ENCODE measurements at places on chromosomes 4 and X.

DNA sequence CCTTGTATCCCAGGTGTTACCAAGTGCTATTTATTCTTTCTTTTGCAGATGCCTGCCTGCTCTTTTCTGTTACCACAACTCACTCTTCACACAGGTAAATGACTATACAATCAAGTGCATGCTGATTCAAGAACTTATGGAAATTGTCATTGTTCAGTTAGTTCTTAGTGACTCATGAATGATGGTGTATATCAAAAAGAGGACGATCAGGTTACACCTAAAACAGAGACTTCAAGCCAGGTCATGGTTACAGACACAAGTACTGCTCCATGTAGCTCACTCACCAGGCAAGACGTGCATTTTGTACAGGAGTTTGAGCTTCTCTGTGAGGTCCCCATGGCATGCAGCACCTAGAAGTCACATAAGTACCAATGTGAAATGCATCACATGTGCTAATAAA is 59.3 kb upstream of the UCP1 start:
- DNase-seq: no peak

DNA sequence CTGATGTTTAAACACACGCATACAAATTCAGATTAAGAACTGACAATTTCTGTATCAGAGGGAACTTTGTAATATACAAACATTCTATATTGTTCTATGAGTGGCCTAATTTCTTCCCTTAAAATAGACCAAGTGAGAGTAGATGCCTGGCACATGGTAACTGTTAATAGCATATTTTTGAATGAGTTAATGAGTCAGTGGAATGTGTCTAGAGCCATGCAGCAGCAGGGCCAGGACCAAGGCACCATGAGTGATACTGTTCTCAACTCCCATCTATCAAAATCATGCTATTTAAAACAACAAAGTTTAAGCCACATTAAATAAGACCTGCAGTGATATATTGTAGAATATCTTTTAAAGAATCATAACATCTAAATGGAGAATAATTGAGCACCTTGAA is 98.3 kb downstream of the ARHGAP24 start:
- no peak for DNase-seq

DNA sequence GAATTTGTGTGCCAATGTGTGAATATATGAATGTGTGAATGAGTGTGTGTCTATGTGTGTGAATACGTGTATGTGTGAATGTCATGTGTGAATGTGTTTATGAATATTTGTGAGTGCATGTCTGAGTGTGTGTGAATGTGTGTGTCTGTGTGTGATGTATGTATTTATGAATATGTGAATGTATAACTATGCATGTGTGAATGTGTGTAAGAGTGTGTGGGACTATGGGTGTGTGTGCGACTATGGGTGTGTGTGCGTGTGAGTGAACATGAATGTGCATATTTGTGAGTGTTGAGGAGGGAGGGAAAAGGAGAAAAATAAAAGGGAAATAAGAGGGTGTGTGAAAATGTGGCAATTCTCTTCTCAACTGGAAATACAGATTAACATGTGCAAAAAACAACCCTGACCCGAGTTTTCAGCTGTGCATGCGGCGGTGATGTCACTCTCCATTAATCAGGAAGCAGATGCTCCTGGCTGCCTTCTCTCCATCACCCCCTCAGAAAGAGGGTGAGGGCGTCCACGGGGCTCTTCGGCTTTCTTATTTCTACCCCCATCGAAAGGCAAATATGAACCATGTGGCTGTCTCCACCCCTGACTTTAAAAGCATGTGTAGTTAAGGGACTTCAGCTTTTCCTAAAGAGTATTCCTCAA is 219.8 kb downstream of the MAML3 start:
- DNase-seq: no peak

DNA sequence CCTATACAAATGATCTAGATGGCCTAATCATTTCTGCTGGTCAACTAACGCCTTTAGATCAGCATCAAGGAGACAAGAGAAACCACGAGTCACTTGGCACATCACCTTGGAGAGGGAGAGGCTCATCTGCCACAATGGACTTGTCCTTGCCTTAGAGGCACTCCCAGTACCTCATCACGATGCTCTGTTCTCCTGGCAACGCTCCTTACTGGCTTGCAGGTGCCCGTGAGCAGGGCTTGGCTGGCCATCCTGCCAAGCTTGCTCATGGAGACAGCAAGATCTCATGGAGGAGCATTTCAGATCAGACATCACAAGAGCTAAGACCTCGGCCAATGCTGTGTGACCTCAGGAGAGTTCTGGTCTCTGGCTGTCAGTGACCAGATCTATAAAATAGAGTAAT is 2.7 kb upstream of the SMIM20 start:
- no peak for DNase-seq

DNA sequence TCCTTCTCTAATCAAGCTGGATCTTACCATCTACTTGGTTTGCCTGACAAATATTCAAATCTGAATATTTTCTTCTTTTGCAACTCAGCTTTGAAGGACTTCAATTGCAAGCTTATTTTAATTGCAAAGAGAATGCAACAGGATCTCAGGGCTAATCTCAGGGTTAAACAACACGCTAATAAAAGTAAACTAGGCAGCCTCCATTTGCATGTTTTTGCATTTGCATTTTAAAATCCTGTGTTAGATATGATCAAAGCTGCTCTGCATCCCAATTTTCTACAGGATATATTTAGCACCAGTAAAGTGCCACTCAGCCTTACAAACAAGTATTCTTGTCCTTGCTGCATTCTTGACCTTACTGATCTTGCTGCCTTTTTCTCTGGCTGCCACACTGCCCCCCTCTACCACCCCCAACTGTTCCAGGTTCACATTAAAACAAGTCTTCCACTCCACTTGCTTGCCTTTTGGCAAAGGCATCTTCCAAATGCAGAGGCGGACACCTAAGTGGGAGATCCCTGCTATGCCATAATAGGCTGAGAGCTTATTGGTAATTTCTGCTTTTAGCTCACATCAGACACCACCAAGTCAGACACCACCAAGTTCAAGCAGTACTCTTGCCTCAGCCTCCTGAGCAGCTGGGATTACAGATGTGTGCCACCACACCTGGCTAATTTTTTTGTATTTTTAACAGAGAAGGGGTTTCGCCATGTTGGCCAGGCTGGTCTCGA is 48.1 kb downstream of the GPRIN3 start:
- DNase-seq: no peak

DNA sequence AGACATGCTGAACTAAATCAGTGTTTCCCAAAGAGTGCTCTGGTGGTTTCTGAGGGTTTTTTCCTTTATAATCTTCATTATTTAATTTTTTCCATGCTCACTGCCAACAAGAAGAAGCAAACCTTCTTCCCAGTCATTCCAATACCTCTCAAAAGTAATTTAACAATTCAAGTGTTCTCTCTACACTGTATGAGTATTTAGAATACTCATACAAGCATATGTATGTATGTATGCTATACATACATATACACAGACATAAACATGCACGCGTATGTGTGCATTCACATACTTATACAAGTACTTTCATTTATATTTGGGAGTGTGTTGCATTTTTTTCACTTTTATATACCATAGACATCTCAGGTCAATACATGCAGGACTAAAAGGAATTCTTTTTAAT is 54.3 kb upstream of the TXK start:
- no peak for DNase-seq

GRCh38 chr4:140808256-140808655 is 52.1 kb upstream of the TBC1D9 start:
- no peak for DNase-seq

- no peak for DNase-seq
Observed at GRCh38 chr4:8081171-8081570, 77.4 kb downstream of the ABLIM2 start.

DNA sequence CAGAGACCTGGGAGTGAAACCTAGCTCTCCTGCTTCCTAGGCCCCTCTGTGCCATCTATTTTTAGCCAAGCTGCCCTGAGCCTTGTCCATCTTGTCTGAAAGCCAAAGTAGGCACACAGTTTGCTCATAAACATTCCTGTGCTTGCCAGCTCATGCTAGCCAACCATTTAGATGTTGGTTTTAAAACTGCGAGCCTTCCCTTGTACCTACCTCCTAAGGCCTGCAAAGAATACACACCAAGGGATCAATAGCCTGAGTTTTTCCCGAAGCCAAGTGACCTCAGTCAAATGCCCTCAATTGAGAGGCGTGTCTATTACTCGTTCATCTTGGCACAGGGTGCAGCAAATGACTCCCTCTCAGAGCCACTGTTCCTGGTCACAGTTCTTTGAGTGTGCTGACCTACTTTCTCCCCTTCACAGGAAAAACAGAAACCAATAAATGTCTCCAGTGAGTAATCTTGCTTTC is 48.5 kb downstream of the ZCCHC12 start:
- DNase-seq: no peak

- DNase-seq: no peak
Observed at GRCh38 chrX:22399437-22400192, 126.9 kb downstream of the CBLL2 start.

- DNase-seq: no peak
Observed at GRCh38 chr4:45663003-45663402, 460.9 kb downstream of the GABRG1 start.

GRCh38 chr4:150079081-150079581 is 886 bp downstream of the DCLK2 start:
- DNase-seq: no peak

GRCh38 chrX:50211510-50211909 is 6.9 kb downstream of the CCNB3 start:
- peak; percentile 67 for DNase-seq

DNA sequence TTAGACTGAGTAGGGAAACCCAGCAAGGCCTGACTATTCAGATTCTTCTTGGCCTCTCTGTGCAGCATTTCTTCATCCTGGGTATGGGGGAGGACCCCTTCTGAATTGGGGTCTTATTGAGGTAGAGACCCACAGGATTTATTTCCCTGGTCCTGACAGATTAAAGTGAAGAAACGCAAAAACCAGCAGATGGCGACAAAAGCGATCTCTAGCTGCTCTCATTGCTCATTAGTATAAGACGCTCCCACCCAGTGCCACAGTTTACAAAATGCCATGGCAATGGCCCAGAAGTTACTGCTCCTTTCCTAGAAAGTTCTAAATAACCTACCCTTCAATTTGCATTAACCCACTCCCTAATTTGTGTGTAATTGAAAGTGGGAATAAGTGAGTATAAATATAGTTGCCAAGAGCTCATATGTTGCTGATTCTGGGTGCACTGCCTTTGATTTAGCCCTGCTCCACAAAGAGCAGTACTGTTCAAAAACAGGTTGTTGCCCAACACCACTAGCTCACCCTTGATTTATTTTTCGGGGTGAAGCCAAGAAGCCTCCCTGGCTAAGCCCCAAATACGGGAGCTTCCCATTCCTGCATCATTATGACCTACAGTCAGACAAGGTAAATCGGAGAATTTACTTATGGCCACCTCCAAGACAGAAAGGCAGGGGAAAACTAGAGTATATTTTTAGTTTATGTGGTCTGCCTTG is 3.7 kb upstream of the BEX4 start:
- peak; percentile 83 for DNase-seq

GRCh38 chrX:13397878-13398818 is 78.3 kb upstream of the ATXN3L start:
- DNase-seq: peak; percentile 72

DNA sequence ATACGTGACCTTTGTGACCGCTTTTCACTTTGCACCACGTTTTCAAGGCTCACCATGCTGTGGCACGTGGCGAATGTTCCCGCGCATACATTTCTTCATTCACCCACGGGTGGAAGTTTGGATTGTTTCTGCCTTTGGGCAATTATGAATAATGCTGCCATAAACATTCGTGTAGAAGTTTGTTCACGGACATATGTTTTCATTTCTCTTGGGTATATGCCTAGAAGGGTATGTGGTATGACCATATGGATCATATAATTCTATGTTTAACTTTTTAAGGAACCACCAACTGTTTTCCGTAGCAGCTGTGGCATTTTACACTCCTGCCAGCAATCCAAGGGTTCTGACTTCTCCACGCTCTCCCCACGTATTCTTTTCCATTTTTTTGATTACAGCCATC is 60.9 kb upstream of the MXD4 start:
- DNase-seq: no peak

DNA sequence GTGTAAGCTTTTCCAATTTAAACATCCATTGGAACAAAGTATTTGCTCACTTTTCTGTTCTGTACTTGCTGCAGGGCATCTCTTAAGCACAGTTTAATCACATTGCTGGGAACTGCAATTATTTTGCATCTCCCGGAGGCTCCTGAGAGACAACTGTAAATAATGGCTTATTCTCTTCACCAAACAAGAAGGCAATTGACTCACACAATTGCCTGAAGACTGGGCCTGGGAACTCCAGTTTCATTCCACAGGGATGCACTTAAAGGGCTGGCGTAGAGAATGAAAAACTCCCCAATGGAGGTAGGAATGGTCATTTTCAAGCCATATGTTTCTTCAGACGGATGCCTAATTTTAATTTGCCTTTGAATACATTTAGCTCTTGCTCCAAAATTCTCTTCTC is 29.5 kb downstream of the TFDP3 start:
- DNase-seq: no peak

- DNase-seq: no peak
Observed at GRCh38 chr4:113094802-113095201, 45.3 kb downstream of the ANK2 start.

- no peak for DNase-seq
Observed at GRCh38 chr4:78070731-78071282, 13.7 kb downstream of the FRAS1 start.

DNA sequence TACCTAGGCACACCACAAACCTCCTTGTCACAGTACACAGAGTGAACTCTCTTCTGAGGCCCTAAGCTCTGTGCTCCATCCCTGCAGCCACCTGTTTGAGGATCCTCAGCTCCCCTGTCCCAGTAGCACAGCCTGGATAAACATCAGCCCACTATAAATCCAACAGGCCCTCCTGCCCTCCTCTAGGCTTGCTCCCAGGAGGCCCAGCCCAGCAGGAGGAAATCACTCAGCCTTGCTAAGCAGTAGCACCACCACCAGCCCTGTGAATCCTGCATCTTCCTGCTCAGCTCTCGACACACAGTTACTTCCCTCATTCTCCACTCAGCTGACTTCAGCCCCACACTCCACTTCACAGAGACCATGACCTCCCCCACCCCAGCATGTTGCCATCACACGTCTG is 273.9 kb downstream of the BCOR start:
- peak; percentile 74 for DNase-seq

GRCh38 chrX:115357326-115358120 is 68.0 kb downstream of the LUZP4 start:
- DNase-seq: no peak

- DNase-seq: peak; percentile 62
Observed at GRCh38 chrX:26783512-26784225, 567.7 kb downstream of the MAGEB5 start.

Data from endodermal cell (in vitro differentiated cells).